ENCODE measurements at places on chromosomes 7 and 10. TPM values are rescaled to one million over a fixed set of nuclear protein-coding genes. Genes with fewer than 3 reads are reported as not detected.

DNA sequence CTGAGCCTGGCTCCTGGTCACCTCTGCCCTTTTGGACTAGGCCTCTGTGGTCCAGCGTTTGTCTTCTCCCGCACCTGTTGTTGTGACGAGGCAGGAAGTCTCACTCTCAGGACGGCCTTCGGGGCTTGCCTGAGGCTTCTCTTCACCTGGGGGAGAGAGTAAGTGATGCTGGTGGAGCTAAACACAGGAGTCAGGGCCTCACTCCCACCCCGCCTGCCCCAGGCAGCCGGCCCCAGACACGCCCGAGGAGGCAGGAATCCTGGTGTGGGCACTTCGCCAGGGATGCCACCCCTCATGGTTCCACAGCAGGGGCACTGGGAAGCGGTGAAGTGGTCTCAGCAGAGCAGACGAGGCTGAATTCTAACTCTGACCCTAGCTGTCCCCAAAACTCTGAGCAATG, 42.4 kb downstream of the IL2RA start:
- DNase-seq: no peak

GRCh38 chr10:114855776-114856543, 34.4 kb downstream of the FHIP2A start:
- DNase-seq: no peak

DNA sequence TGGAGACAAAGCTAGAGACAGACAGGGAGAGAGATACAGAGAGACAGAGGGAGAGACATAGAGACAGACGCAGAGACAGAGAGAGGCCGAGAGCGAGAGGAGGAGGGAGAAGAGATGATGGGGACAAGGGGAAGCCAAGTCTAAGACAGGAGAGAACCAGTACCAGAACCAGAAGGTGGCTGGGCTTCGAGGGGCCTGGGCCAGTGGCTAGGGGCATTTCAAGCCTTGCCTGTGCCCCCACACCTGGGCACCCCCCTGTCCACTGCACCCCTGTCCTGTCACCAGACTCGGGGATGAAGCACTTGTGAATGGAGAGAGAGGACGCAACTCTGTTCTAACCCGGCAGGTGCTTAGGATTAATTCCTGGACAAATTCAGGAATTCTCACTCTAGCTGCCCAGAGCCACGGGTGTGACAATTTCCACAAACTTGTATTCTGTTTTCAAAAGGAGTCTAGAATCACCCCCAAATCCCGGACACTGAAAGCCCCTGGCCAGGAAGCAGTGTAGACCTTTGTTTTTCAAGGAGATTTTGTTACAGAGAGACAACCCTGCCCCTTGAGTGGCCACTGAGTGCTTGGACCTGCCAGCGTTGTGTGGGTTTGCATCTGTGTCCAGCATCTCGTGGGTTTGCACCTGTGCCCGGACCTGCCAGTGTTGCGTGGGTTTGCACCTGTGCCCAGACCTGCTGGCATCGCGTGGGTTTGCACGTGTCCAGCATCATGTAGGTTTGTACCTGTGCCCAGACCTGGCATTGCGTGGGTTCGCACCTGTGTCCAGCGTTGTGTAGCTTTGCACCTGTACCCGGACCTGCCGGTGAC, 157.3 kb downstream of the WDR37 start:
- DNase-seq: no peak

DNA sequence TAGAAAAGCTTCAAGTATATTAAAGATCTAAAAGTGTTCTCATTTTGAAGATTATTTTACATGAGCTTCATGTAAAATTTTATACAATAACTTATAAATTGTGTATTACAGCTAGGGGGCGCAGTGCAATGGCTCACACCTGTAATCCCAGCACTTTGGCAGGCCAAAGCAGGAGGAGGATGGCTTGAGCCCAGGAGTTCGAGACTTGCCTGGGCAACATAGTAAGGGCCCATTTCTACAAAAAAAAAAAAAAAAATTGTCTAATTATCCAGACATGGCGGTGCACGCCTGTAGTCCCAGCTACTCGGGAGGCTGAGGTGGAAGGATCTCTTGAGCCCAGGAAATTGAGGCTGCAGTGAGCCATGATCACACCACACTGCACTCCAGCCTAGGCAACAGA, 16.6 kb downstream of the ACBD5 start:
- DNase-seq: no peak

GRCh38 chr10:7520507-7521485, 110.0 kb upstream of the SFMBT2 start:
- no peak for DNase-seq

- DNase-seq: no peak
Observed at GRCh38 chr10:132637477-132638129, 100.0 kb downstream of the INPP5A start.

DNA sequence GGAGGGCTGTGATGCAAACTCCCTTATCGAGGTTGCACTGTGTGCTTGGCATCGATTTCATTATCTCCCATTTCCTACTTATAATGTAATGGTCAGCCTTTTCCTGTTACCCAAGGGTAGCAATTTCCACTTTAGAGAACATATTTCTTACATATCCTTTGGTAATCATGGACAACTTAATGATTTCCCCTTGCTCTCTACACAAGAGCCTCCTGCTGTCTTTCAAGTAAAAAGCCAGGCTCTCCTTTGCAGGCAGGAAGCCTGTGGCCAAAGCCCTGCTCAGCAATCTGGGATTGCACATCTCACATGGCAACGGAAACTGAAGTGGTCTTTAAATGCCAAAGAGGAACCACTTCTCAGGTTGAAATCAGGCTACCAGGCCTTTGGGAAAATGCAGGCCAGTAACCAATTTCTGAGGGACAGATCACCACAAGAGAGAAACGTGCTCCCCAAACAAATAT, 86.7 kb upstream of the IKZF1 start:
- DNase-seq: no peak

- DNase-seq: no peak
Observed at GRCh38 chr10:128026615-128027300, 99.5 kb downstream of the MKI67 start.

DNA sequence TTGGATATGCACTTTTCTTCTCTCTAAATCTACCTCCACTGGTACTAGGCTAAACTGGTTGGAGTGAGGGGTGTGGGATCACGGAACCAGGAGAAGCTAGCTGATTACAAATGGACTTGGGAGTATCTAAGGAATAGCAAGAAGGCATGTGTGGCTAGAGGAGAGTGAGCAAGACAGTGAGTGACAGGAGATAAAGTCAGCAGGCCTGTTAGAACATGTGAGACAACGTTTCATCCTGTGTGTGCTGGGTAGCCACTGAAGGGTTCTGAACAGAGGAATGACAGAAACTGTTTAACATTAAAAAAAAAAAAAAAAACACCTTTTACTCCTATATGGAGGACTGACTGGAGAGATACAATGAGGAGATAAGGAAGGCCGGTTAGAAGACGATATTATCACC, 51.7 kb downstream of the ZNF438 start:
- no peak for DNase-seq

DNA sequence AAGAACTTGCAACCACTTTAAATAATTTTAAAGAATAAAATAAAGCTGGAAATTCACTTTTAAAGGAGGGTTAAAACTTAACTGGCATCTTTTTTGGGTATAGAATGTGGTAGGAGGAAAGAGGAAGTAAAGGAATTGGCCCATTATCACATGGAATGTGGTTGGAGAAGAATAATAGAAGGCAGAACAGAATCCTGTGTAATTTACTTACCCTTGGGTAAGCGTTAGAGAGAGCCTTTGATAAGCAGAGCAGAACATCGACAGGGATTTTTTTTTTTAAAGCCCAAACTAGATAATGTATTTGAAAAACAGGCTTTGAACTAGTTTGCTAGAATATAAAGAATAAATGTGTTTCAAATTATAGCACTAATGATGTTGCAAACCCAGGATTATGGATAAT, 199.8 kb upstream of the KIAA1217 start:
- DNase-seq: no peak

- no peak for DNase-seq
Observed at GRCh38 chr10:113003052-113003451, 53.0 kb downstream of the TCF7L2 start.

DNA sequence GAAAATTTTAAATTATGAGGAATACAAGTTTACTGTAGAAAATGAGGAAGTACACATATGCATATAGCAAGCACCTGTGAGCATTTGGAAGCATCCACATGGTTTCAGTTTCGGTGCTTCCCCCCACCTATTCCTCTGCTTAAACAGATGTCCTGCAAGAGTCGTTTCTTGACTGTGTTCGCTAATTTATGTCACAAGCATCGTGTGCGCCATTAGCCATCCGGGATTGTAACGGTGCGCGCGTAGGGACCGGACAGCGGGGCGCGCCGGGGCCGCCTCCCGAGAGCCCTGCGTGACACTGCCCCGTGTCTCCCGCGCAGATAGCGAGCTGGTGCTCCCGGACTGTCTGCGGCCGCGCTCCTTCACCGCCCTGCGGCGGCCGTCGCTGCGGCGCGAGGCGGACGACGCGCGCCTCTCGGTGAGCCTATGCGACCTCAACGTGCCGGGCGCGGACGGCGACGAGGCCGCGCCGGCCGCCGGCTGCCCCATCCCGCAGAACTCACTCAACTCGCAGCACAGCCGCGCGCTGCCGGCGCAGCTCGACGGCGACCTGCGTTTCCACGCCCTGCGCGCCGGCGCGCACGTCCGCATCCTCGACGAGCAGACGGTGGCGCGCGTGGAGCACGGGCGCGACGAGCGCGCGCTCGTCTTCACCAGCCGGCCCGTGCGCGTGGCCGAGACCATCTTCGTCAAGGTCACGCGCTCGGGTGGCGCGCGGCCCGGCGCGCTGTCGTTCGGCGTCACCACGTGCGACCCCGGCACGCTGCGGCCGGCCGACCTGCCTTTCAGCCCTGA, 90.9 kb downstream of the NEURL1 start:
- DNase-seq: peak; percentile 62

GRCh38 chr10:28965937-28966336, 288.6 kb downstream of the BAMBI start:
- no peak for DNase-seq

Gene DHTKD1
- total RNA-seq: 22.2 TPM

Gene MPP7
- total RNA-seq: 15.3 TPM

Gene TMEM196
- not detected for total RNA-seq

Gene ITGB8
- total RNA-seq: 4.8 TPM

Measured in left ventricle myocardium superior (tissue), 1 donor.